Activated naive CD8-positive, alpha-beta T cell treated with anti-CD3 and anti-CD28 coated beads for 36 hours (primary cell): ENCODE measurements at places on chromosomes 1 and 21.

- no peak for DNase-seq
Observed at GRCh38 chr1:29471487-29472313, 235.4 kb downstream of the PTPRU start.

DNA sequence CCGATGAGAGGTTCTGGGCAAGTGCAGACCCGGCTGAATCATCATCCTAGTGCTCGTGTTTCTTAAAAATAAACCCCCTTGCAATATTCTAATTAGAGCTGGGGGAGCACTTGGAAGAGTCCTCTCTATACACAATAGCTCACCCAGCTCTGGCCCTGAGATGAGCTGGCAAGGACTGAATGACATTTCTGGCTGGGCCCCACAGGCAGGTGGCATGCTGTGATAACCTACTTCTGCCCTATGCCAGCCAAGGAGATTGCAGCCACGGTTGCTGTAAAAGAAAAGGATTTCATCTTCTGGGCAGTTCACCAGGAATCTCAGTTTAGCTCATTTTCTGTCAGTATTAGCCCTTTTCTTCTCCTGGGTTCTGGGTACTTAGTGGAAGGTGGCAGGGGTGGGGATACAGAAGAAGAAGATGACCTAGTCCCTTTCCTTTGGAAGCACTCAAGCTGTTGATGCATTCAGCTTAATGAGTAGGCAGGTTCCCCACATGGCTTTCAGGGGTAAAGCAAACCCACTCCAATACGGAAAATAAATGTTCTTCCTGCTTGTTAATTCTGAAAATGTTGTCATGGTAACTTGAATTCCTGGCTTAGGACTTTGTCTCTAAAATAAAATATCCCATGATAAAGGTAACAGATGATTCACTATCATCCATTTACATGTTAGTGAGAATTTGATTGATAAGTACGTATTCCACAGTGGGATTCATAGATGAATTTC is 32.2 kb downstream of the VASH2 start:
- DNase-seq = no peak

- DNase-seq = no peak
Observed at GRCh38 chr1:87794788-87795614, 466.3 kb downstream of the LMO4 start.

DNA sequence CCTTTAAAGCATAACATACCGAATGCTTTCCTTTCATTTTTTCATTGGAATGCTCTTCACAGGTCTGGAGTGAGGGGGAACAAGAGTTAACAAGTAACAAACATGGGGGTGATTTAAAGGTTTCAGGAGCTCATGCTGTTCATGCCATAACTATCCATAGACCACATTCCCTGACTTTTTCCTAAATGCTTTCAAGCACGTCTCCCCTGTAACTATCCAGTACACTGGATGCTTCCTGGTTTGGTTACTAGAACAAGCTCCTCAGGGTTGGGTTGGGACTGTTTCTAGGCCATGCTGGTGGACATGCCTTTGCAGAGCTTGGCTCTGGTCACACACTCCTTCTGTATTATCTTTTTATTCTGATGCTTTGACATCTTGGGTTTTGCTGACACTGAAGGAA is 38.6 kb downstream of the KCNK1 start:
- DNase-seq = no peak

GRCh38 chr1:92929461-92929860 is 31.8 kb downstream of the DIPK1A start:
- DNase-seq = no peak

GRCh38 chr1:211831558-211832323 is 1.2 kb upstream of the LPGAT1 start:
- no peak for DNase-seq

- DNase-seq = no peak
Observed at GRCh38 chr21:41152147-41152546, 15.8 kb upstream of the BACE2 start.

DNA sequence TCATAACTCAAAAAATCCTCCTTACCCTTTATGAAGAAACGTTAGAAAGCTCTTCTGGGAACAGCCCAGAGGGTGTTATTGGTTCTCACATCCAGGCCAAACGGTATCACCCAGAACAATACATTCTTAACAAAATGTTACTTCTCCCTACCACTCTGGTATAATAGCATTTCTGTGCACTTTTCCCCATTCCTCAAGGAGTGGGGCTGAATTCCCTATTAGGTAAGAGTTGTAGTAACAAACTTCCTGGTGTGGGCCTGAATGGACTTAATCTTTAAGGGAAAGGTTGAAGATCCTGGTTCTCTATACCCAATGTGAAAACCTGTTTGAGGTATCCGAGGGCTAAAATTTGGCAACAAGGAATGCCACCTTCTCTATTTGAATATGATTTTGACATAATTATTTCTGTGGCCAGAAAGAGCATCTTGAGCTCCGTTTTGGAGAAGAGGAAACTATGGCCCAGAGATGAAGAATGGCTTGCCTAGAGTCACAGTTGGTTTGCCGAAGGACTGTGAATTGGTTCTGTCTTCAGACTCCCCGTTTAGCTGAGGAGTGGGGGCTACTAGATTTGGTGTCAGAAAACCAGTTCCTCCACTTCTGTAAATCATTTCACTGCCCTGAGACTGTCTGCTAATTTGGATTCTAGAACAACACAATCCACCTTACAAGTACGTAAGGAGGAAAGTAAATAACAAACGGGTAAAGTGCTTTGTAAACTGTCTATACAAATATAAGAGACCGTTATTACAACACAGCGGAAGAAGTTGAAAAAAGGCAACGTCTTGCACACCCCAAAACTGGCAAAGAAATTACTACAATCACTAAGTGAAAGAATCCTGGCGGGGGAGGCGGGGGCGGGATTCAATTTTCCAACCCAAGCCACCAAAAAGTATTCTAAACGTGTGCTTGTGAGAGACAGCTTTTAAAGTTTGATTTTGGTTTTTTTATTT is 2.3 kb downstream of the ANP32E start:
- peak; percentile 16 for DNase-seq
